ENCODE measurements at places on chromosomes 6 and 20.

DNA sequence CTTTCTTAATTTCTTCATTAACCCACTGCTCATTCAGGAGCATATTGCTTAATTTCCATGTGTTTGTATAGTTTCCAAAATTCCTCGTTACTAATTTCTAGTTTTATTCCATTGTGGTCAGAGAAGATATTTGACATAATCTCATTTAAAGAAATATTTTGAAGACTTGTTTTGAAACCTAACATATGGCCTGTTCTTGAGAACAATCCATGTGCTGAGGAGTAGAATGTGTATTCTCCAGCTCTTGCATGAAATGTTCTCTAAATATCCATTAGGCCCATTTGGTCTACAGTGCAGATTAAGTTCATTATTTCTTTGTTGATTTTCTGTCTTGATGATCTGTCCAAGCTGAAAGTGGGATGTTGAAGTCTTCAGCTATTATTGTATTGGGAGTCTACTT is 251.7 kb downstream of the ALDH8A1 start:
- DNase-seq: no peak

GRCh38 chr6:140269591-140270165 is 895.2 kb upstream of the CITED2 start:
- DNase-seq: no peak

GRCh38 chr6:153076431-153076830 is 54.7 kb downstream of the RGS17 start:
- no peak for DNase-seq

DNA sequence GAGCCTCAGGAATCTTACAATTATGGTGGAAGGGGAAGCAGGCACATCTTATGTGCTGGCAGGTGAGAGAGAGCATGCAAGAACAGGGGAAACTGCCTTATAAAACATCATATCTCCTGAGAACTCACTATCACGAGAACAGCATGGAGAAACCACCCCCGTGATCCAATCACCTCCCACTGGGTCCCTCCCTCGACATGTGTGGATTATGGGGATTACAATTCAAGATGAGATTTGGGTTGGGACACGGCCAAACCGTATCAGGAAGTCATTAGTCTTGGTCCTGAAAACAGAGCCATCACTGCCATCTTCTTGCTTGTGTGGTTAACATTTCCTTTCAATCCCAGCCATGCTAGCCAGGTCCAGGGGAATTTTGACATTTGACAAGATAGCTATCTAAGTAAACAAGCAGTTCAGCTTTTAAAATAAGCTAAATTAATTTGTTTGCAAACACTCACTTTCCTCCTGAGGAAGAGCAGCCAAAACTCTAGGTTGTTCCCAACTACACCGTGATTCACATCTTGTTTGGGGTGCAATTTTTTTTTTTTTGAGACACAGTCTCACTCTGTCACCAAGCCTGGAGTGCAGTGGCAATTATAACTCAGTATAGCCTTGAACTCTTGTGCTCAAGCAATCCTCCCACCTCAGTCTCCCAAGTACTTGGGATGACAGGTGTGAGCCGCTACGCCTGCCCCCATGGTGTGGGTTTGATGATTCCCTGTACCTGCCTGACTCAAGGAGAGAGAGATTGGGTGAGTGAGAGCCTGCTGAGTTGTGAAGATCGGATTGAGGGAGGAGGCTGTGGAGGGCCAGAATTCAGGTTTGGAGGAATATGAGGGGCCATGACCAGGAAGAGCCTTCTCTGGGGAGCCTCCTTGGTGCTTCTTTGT is 13.0 kb upstream of the PPP1R14C start:
- DNase-seq: no peak

- DNase-seq: no peak
Measured at GRCh38 chr6:38306931-38307330, 332.8 kb downstream of the BTBD9 start.

DNA sequence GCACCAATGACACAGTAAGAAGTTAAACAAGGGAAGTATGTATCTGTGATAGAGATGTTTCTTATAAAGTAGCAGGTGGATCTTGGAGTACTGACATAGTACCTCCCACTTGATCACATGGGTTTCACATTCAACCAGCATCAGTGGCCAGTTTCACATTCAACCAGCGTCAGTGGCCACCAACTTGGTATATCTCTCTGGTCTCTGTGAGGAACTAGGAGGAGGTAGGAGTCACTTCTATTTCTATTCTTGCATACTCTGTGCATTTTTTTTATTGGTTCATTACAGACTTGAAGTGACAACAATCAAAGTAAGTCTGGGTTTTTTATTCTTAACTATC is 200.3 kb upstream of the SIM1 start:
- DNase-seq: no peak

- no peak for DNase-seq
Measured at GRCh38 chr6:109436041-109436440, 4.4 kb downstream of the PPIL6 start.

DNA sequence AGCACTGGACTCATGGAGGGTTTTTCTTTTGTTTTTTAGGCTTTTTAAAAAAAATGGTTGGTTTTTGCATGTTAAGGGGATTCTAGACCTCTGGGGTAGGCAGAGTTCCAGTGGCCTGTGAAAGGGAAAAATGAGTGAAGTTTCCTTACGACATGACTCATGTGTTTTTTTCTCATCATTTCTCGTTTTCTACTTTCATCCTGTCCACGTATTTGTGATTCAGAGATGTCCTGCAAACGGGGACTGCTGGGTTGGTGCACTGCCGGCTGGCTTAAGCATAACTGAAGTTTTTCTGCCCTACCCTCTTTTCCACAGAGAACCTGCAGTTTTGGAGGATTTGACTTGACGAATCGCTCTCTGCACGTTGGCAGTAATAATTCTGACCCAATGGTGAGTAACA is 182.3 kb downstream of the SASH1 start:
- DNase-seq: no peak

DNA sequence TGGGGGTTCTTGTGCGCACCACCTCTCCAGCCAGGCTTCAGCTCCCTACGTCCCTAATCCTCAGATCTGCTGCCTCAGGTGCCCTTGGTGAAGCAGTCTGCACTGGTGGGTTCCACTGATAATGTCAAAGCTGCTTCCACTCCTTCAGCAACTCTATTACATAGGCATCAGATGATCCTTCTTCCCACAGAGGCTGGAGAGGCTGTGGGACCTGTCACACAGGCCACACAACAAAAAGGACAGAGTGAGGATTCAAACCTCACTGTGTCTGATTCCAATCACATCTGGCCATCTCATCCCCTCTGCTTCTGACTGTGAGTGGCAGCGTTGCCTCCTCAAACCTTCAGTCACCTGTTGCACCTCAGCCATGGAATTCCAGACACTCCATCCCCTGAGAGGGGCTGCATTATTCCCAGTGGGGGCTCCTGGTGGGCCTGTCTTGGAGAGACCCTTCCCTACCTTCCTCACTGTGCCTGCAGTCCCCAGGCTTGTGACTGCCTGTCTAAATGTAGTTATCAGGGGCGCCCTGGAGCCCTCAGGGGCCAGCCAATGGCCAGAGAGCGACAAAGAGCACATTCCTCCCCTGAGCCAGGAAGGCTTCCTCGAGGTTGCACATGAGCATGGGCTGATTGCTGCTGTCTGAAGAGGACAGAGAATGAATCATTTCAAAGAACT is 211.4 kb upstream of the ECI2 start:
- DNase-seq: no peak

GRCh38 chr20:53964501-53965253 is 105.7 kb downstream of the BCAS1 start:
- DNase-seq: no peak

- no peak for DNase-seq
Measured at GRCh38 chr6:139988685-139989084, 614.2 kb upstream of the CITED2 start.

GRCh38 chr6:30164714-30165113 is 1.4 kb downstream of the TRIM15 start:
- DNase-seq: no peak

- DNase-seq: peak; percentile 81
Measured at GRCh38 chr6:153125032-153125431, 6.0 kb downstream of the RGS17 start.

DNA sequence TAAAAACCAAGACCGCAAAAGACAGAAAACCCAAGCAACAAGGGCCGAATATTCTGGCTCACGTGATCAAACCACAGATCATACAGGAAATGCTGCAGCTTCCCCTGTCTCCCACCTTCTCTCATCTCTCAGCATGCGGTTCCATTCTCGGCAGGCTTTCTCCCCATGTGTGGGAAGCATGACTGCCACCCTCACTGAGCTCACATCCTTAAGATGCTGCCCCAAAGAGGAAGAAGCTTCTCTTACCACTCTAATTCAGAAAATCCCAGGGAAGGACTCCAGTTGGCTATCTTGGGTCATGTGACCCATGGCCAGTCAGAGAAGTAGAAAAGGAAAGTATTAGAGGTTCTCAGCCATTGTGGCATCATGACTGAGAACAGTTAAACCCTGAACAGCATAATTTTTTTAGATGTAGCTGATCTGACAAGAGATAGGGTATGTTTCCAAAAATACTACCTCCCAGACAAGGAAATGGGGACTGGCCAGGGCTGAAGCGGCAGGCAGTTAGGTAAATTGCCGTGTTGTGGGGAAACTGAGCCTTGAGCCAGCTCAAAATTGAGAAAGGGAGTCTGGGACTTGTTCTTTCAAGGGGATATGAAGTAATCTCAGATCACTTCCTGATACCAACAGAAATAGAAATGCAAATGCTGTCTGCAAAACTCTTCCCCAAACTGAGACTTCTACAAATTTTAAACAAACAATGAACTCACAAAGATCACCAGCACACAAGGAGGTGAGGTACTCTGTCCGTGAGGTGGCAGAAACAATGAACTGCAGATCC is 37.1 kb upstream of the GRM4 start:
- no peak for DNase-seq

- DNase-seq: no peak
Measured at GRCh38 chr20:37590938-37591490, 63.3 kb upstream of the BLCAP start.

- DNase-seq: no peak
Measured at GRCh38 chr6:140779341-140779740, 1353.4 kb upstream of the GJE1 start.

DNA sequence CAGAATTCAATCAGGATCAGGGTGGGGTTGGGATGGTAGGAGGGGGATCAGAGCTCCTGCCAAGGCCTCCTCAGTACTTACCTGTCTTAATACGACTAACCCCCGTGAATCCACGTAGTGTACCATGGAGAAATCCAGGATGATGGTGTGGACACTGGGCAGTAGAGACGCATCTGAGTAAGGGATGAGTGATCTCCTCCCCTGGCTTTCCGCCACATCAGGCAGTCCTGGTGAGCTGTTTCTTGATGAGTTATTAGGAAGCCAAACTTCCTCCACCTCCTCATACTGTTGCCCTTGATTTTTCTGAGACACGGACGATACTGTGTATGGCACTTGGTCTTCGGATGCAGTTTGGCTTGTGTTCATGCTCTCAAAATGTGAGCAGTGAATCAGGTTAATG is 34.2 kb upstream of the SRPK1 start:
- no peak for DNase-seq

DNA sequence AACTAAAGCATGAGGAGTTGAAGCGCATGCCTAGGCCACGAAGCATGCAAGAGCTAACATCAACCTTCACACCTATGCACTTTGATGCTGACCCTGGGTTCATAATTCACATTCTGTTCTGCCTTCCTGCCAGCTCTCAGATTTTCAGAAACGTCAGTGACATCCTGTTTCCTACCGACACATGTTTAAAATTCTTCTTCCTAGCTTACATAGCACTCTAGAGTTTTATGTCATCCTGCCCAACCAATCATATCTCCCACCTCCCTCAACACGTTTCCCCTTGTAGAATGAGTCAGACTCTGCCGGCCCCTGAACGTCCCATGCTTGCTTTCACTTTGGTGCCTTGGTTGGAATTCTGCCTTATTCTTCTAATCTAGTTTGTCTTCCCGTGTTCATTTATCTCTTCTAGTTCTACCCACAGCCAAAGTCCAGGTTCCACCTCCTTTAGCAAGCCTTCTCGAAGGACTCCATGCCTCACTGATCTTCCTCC is 97.2 kb upstream of the MAP7 start:
- no peak for DNase-seq

Measured in DMS153 (cell line).